Muscle of leg (tissue), 16 donors: ENCODE measurements at places on chromosomes 7 and 10. TPM values are rescaled to one million over a fixed set of nuclear protein-coding genes. Genes with fewer than 3 reads are reported as not detected.
A peak's percentile ranks its signal among the peaks of the same experiment; 100 is the strongest.

EVX1 gene
- total RNA-seq: not detected

C10orf105 gene
- 0.09 TPM for total RNA-seq

SLC13A4 gene
- 0.09 TPM for total RNA-seq

PKD2L1 gene
- total RNA-seq: 0.04 TPM

ASZ1 gene
- not detected for total RNA-seq

FAM25C gene
- not detected for total RNA-seq

DPY19L1 gene
- total RNA-seq: 22.5 TPM

DNA sequence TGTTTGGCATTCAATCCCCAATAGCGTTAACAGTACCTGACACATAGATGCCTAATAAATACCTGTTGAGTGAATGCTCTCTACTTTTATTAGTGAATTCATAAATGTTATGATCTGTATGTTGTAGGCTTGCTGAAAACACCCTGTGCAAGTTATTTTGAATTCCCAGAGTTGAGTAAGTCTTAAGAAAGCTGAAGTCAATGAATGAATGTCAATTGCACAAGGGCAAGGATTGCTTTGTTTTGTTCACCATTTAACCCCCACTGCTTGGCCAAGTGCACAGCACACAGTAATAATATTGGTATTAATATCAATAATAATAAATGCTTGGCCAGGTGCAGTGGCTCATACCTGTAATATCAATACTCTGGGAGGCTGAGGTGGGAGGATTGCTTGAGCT lies 10.2 kb downstream of the CPA1 start:
- DNase-seq: no peak

DNA sequence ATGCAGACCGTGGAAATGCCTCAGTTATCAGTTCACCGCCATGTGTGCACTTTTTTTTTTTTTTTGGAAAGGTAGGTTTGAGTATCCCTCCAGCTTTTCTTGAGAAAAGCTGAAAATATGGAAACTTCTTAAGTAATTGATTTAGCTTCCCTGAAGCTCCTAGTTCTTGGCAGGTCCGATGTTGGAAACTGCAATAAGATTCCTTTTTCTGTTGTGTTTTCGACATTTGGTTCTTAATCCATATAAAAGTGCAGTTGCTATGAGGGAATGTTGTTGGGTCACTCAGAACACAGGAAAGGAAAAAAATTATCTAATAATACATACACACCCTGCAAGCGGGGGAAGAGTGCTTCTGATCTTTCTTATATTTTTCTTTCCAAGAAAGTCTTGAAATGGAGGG lies 665.2 kb downstream of the INHBA start:
- peak; percentile 95 for DNase-seq

DNA sequence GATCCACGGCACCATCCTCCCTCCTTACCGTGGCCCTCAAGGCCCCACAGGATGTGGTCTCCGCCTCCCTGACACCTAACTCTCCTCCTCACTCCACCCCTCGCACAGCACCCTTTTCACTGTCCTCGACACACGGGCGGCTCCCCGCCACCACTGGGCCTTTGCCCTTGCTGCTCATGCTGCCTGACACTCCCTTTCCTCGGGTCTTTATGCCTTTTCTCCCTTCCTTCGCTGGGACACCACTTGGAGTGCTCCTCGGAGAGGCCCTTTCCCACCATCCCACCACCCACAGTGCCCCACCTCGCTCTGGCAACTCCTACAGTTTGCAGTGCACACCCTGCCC lies 7.9 kb upstream of the INMT start:
- DNase-seq: no peak

DNA sequence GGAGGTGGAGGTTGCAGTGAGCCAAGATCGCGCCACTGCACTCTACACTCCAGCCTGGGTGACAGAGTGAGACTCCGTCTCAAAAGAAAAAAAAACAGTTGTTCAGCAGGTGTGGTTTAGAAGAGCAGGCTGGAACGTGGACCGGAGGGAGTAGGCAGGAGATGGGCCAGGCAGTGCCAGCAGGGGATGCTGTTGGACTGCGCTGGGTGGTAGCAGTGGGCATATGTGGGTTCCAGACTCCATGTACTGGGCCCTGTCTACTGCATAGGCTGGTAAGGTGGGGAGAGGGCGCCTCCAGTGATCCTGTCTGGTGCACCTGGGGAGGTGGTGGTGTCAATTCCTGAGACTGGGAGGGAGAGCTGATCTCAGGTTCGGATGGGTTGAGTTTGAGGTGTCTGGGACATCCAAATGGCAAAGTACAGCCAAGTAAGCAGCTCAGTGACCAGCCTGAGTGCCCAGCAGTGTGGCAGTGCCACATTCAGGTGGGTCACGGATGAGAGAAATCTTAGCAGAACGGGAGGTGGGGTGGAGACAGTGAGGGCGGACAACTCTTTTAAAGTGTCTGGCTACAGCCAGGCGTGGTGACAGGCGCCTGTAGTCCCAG lies 25.9 kb downstream of the SFXN4 start:
- no peak for DNase-seq

GRCh38 chr10:4671451-4672145 lies 154.4 kb upstream of the AKR1E2 start:
- no peak for DNase-seq

DNA sequence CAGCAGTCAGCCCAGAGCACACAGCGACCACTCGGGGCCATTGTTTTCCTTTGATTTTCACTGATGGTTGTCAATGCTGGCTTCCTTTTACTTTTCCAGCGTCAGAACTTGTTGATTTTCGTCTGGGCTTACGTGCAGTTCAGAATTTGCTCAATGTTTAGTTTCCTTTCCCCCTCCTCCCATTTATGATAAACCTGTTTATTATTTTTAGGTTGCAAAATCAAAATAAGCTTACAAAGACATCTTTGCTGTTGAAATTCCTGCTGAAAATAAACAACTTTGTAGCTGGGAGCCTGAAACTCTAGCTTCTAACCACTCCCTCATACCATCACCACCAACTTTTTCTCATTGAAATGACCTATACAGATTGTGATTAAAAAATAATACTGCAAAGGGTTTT lies 83.1 kb upstream of the LYZL1 start:
- no peak for DNase-seq

GRCh38 chr7:47489624-47490023 lies 92.3 kb downstream of the TNS3 start:
- DNase-seq: no peak

DNA sequence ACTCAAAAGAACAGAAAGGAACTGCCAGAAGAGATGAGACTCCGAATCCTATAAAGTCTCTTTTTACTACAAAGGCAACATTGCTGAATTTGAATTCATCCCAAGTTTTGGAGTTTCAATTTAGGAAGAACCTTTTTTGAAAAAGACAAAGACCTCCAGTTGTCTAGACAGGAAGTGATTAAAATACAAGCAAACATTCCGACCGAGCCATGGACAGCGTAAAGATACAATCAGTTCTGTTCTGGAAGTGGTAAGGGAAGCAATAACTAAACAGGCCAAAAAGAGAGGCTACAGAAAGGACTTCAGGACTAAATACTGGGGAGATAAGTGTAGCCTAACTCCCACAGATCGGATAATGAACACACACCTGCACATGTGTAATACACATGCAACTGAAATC lies 101.0 kb downstream of the SMURF1 start:
- DNase-seq: no peak

GRCh38 chr7:18292584-18292983 lies 203.0 kb upstream of the HDAC9 start:
- DNase-seq: no peak

GRCh38 chr10:60073781-60074656 lies 167.7 kb upstream of the CCDC6 start:
- no peak for DNase-seq

DNA sequence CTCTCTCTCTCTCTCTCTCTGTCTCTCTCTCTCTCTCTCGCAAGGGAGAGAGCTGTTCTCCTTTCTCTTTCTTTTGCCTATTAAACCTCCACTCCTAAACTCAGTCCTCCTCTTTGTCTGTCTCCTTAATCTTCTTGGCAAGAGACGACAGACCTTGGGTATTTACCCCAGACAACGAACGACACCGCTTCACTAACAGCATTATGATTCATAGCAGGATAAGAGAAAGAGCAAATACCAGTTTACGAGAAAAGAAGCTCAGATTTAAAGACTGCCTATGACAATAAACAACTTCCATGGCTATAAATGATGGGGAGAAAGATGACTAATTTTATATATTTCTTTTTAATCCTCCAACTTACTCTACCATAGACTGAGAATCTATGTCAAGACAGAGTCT lies 1396.5 kb upstream of the CELF2 start:
- DNase-seq: no peak
